ENCODE measurements at places on chromosomes 12 and 14.

- DNase-seq = no peak
Observed at GRCh38 chr12:27723212-27723611, 12.6 kb downstream of the MRPS35 start.

DNA sequence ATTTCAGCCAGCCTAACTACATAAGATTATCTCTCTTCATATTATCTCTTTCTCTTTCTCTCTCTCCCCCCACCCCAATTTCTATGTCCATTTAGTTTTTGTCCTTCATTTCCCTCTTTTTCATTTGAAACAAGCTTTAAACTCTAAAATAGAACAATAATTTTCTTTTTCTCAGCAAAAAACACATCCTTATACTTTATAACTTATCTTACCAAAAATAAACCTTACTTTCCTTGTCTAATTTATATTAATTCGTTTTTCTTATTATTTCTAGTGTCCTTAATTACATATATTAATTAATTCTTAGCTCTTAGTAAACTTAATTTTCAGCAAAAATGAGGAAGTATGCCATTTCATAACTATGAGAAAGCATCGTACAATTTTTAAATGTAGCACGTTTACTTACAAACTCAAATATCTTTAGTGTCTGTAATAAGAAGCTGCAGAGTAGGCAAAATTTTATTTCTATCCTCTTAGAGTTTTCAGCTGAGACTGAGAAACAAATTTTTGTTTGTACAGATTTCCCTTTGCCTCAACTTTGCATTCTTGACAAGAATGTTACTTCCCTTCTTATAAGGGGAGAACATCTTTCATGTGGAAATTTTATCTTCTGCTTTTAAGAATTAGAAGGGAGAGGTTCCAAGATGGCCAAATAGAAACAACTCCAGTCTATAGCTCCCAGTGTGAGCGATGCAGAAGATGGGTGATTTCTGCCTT, 65.1 kb upstream of the ST8SIA1 start:
- DNase-seq = no peak

DNA sequence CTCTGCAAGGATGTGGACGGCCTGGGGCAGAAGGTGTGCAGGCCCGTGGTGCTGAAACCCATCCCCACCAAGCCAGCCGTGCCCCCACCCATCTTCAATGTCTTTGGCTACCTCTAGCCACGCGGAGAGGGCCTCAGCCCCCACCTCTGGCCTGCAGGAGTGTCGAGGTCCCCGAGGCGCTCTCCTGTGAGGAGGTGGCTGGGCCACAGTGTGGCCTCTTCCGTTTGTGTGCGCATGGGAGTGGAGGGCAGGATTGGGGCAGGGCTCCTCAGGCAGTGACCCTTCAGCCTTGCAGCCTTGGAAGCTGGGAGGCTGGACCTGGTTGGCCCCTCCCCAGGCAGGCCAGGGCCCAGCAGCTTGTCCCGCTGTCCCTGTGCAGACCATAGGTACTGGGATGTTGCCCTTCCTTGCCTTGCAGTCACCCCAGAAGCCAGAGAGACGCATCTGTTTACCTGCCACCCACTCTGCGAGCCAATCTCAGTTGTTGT, 1.9 kb downstream of the FAM181A start:
- DNase-seq = no peak

- no peak for DNase-seq
Observed at GRCh38 chr12:92058664-92059063, 87.0 kb downstream of the BTG1 start.

DNA sequence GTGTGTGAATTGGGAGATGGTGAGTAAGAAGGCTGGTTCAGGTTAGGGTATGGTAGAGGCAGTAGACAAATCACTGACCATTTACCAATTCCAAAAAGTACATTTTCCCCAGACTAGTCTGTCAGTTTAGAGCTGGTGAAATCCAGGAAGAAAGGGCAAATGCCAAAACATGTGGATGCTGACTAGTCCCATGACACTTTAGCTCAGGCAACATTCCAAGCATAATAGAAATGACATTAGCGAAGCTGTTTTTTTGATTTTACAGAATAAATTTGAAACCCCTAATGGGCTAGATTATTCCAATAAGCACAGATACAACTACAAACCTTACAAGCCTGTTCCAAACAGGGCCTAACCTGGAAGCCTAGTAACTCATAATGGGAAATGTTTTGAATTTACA, 884.2 kb downstream of the FLRT2 start:
- DNase-seq = no peak

- DNase-seq = peak; percentile 37
Observed at GRCh38 chr14:73777420-73777819, 63.2 kb upstream of the PNMA1 start.

GRCh38 chr12:128551266-128551665, 272.5 kb downstream of the SLC15A4 start:
- DNase-seq = peak; percentile 49

- DNase-seq = no peak
Observed at GRCh38 chr12:52662918-52663229, 10.9 kb upstream of the KRT2 start.

GRCh38 chr12:76085520-76085868, 1.0 kb upstream of the NAP1L1 start:
- peak; percentile 50 for DNase-seq

- DNase-seq = no peak
Observed at GRCh38 chr14:68733086-68733914, 59.6 kb downstream of the ZFP36L1 start.

DNA sequence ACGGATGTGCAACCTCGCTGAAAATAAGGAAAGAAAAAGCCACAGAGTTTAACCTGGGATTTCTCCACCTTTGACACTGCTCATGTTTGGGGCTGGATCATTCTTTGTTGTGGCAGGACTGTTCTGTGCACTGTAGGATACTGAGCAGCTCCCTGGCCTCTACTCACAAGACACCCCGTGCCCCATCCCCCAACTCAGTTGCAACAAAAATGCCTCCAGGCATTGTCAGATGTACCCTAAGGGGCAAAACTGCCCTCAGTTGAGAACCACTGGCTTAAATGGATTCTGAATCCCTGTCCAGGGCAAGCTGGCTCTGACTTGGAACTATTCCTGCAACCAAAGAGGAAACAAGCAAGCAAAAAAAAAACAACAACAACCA, 2.1 kb downstream of the GLTP start:
- DNase-seq = no peak

DNA sequence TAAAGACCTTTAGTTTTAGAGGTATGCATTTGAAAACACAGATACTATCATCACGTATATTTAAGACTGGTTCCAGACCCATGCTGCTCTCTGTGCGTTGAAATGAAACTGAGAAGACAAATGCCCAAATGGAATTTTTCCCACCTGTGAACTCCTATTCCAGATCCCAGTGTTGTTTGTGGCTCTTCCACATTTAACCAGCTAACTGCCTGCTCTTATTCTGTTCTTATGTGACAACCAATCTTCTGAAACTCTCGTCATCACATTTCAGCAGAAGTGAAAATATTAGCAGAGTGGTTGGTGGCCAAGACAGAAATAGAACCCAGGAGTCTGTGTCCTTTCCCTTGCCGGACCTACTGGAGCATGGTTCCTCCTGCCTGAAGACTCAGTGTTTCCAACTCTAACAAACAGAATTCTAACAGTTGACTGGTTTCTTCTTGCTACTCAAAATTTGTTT, 460.2 kb downstream of the RAD51B start:
- no peak for DNase-seq

DNA sequence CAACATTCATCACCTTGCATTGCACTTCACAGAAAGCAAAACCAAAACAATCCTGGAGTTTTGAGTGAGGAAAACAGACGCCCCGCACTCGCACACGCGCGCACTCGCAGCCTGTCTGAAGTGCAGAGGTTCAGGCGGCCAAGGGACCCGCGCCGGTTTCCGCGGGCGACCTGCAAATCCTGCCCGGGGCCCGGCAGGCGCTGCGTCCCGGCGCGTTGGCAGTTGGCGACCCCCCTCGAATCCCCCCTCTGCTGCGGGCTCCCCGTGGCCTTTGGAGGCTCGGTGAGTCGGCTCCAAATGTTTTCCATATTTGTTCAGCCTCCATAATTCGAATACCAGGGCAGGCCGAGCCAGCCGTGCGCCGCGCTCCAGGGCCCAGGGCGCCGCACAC, at the start of gene SSPN:
Gene SSPN, plus strand, starts transcription at position 324 of the 391 bp plus-strand sequence. CDS start 100 bp downstream, outside the sequence.
- peak; percentile 85 for DNase-seq

- no peak for DNase-seq
Observed at GRCh38 chr14:51546099-51546498, 105.6 kb upstream of the FRMD6 start.

GRCh38 chr14:26896447-26896846, 298.6 kb upstream of the NOVA1 start:
- no peak for DNase-seq

DNA sequence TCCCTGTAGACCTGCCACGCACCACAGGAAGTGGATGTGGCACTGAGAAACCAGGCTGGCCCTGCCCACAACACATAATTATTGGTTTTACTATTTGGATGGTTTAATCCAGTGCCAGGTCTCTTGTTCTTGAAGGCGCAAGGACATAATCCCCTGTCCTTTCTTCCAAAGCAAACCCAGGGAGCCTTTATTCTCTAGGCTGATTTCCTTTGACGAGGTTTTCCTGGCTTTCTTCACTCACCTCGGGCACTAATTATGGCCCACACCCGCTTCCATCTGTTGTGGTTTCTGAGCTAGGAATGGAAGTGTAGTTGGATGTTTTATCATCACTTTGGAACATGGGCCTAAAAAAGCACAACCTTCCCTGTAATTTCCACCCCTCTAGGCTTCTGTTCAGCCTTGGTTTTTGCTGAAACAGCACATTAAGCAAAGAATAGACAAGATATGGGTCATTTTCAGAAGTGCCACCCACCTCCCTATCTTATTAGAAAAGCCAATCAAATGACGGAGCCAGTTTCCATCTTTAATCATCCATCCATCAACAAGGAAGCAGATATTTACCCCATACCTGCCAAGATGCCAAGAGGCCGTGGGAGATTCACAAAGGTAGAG, 73.9 kb downstream of the PPP1R36 start:
- DNase-seq = no peak

- DNase-seq = no peak
Observed at GRCh38 chr14:69673578-69674305, 62.3 kb downstream of the SUSD6 start.

DNA sequence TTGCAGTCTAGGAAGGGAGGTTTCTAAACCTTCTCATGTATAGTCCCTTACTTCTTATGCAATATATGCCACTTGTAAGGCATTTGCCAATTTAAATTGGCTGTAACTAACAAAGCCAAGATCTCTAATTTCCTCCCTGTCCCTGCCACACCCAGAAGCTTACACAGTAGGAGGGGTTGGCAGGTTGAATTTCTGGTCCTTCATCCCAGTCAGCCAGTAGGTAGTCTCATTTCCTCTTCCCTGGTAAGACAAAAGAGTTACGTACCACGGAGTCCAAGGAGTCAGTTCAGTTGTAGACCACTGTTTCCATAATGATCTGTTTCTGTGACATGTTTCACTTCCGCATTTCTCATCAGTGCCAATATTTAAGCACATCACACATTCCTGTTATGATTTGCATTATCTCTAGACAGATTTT, 47.0 kb upstream of the PLBD1 start:
- DNase-seq = no peak

DNA sequence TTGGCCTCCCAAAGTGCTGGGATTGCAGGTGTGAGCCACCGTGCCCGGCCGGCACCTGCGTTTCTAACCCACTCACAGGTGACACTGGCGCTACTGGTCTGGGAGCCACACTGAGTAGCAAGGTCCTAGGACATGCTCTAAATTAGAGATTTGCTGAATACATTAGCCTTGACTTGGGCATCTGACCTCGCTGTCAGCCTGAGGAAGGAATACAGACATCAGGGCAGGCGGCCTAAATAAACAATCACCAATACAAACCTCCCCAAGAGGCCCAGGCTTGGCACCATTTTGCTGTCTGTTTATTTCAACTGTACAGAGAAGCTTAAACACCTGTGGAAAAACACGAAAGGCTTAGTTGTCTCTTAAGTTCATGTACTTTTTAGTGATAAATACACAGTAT, 27.5 kb downstream of the P2RX4 start:
- DNase-seq = no peak

DNA sequence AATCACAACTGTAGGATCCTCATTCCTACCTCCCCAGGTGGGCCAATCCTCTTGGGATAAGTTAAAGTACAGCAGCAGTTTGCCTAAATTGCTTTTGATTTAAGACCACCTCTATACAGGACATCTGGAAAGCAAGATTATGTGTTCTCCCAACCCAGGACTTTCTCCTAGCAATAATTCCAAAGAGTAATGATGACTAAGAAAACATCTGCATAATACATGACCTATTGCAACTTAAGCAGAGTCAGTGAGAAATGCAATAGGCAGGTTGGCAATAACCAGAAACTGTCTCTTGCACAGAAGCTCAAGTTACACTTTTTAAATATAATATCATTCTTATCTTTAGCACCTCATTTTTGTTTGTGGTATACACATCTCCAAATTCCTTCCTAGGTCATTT, 275.4 kb downstream of the TRHDE start:
- DNase-seq = no peak

- DNase-seq = no peak
Observed at GRCh38 chr12:3597526-3598210, 106.7 kb downstream of the PRMT8 start.

DNA sequence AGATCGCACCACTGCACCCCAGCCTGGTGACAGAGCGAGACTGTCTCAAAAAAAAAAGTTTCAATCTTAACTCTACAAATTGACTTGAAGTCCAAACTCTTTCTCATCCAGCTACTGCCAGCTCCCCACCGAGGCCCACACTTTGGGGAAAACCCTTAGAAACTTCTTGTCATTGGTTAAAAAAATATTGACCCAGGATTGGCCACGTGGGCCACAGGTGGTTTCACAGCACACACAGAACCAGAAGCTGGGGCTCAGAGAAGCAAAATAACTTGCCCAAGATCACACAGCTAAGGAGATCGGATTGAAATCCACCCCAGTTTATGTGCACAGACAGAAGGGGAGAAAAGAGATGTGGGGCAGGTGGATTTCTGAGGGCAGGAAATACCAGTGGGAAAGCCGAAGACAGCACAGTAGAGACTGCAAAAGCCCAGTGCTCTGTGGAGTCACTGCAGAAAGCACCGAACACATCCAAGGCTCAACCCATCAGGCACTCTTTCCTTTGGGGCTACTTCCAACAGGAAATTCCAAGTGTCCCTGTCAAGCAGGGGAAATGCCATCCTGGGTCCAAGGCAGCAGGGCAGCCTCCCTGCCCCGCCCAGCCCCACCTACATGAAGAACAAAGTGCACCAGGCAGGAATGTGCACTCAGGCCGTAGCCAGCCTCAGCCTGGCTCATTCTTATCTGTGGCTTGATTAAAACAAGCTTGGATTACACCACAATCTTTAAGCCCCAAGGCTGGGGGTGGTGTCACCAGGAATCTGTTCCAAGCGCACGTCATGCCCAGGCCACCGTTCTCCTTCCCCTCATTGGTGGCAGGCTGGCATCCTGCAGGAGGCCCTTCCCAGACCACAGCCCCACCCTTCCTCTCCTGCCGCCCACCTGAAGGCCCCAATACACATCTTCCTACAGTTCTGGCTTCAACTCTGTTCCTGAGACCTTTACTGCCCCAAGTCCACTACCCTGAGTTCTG, 72.5 kb downstream of the ITPK1 start:
- no peak for DNase-seq

- DNase-seq = no peak
Observed at GRCh38 chr14:100135784-100136183, 23.7 kb downstream of the DEGS2 start.

DNA sequence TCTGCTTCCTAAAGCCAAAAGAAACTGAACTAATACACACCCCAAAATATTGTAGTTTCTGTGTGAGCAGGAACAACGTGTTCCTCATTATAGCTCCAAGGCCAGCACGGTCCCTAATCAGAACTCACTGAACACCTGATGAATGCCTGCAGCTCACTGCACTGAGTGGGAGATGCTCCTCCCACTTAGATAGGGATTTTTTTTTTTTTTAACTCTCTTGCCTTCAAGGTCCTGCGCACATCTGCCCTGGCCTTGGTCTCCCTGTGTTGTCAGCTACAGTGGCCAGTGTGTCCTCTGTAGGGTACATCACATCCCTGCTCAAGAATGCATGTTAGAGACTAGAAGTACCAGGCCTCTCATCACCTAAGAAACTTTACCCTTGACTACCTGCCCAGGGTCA, 44.3 kb upstream of the TMPO start:
- DNase-seq = no peak
